CD8-positive, alpha-beta memory T cell (primary cell): ENCODE measurements at places on chromosomes 13 and 19.

DNA sequence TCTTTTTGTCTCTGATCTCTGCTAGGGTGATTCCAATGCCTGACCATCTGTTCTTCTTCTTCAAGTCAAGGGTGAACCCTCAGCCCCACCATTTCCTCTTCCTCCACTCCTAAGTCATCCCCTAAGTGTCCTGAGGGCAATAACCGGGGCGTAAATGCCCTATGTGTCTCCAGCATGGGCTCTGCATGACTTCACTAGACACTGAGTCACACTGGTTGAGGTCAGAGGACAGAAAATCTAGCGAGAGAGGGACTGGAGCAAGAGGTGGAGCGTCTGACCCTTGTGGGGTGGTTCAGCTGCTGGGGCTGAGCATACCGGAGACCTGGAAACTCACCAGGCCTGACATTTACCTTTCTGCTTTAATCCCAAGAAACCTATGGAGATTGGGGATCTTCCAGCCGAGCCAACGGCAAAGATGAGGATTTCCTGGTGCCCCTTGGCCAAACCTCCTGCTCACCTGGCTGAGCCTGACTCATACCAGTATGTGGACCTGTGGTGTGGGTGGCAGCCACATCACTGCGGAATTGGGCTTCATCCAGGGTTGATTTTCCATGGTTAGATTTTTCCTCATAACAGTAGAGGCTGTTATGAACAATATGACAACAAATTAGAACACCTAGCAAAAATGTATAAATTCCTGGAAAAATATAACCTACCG is 26.9 kb downstream of the SCGB2B2 start:
- no peak for DNase-seq

DNA sequence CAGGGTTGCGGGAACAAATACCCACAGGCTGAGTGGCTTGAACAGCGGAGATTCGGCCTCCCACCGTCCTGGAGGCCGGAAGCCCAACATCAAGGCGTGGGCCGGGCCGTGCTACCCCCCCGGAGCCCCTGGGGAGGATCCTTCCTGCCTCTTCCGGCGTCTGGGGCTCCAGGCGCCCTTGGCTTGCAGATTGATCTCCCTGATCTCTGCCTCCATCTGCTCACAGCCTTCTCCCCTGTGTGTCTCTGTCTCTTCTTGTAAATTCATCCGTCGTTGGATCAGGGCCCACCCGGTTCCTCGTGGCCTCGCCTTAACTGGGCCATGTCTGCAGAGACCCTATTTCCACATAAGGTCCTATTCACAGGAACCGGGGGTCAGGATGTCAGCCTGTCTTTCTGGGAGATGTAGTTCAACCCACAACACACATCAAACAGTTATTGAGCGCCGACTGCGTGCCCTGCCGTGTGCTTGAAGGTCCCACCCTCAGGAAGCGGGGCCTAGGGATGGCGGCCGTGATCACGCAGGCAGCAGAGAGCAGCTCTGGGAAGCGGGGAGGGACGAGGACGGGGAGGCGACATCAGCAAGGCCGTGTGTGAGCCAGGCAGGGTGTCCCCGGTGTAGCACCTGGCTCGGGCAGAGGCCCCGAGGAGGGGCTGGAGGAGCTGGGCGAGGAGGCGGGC is 21.3 kb downstream of the HCN2 start:
- DNase-seq = peak; percentile 75

DNA sequence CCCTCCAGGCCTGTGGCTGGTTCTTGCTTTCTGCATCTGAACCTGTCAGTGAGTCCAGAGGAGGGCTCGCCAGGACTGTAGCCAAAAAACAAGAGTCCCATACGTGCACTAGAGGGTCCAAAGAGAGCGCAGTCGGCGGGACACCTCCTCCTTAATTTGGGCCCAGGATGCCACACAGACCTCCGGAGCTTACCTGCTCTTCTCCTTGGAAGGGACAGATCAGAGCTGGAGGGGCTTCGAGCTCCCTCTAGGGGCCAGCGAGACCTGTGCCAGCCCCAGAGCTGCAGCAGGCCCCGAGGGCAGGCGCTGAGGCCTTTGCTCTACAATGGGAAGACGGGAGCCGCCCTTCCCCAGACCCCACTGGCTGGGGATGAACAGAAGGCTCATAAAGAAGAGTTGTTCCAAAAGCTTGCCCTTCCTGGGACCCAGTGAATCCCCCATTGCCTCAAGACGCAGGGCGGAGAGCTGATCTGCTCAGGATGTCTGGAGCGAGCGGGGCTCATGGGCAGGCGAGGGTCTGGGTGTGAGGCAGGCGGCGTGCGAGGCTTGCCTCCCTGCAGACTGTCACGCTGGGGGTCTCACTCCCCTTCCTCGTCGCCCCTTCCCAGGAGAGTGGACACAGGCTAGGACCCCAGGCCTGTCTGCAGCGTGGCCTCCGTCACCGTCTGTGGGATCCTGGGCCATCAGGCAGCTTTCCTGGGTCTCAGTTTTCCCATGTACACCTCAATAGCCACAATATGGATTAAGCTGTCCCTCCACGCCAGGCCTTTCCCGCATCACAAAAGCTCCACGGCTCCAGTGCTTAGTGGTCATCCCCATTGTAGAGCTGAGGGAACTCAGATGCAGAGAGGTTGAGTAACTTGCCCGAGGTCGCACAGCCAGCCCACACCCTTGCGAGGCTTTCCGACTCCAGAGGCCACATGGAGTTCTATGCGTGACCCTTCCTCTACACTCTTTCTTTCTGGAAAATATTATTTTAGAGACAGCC is 46.9 kb upstream of the VSTM2B start:
- no peak for DNase-seq

GRCh38 chr13:97743938-97744337 is 209.5 kb upstream of the IPO5 start:
- DNase-seq = no peak

DNA sequence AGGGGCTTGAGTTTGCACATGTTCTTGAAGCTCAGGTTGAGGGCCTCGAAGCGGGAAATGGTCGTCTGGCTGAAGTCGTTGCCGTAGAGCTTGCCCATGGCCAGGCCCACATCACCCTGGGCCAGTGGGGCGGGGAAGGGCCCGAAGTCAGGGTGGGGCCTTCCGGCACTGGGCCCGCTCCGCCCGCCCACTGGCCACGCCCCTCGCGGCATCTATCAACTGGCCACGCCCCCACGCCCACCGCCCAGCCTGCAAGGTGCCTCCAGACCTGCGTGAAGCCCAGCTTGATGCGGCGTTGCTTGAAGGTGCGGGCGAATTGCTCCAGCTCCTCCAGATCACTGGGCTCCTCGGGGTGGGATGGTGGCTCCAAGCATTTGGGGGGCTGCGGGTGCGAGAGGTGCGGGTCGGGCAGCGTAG is 19.9 kb downstream of the ZNF574 start:
- DNase-seq = no peak

DNA sequence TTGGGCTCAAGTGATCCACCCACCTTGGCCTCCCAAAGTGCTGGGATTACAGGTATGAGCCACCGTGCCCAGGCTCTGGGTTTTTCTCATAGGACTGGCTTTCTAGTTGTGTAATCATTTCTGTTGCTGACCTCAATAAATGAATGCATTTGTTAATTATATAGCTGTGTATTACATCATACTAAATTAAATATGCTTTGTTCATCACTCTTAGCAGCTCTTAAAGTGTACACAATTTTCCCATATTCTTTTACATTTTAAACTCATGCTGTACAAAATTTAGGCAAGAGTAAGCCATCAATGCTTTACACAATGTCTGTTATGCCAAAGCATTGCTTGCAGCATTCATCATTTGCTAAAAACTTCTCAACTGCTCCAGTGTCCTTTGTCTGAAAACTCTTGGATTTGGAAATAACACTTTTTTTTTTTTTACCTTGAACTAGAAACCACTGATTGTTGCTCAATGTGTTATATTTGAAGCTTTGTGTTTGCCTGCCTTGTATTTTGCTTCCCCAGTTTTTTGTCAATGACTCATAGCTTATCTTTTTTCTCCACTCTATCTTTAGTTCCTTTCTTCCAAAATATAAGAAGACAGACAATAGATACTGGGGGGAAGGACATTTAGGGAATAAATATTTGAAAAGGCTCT is 31.4 kb downstream of the CCDC122 start:
- DNase-seq = no peak

GRCh38 chr13:71722206-71722605 is 144.8 kb downstream of the DACH1 start:
- no peak for DNase-seq

DNA sequence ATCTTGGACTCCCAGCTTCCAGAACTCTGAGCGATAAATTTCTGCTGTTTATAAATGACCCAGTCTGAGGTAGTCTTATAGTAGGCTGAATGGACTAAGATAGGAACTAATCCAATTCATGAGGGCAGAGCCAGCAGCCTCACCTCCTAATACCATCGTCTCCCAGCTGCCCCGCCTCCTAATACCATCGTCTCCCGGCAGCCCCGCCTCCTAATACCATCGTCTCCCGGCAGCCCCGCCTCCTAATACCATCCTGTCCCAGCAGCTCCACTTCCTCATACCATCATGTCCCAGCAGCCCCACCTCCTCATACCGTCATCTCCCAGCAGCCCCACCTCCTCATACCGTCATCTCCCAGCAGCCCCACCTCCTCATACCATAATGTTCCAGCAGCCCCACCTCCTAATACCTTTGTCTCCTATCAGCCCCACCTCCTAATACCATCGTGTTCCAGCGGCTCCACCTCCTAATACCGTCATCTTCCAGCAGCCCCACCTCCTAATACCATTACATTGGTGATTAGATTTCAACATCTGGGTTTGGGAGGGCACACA is 2.4 kb upstream of the ARGLU1 start:
- peak; percentile 43 for DNase-seq

DNA sequence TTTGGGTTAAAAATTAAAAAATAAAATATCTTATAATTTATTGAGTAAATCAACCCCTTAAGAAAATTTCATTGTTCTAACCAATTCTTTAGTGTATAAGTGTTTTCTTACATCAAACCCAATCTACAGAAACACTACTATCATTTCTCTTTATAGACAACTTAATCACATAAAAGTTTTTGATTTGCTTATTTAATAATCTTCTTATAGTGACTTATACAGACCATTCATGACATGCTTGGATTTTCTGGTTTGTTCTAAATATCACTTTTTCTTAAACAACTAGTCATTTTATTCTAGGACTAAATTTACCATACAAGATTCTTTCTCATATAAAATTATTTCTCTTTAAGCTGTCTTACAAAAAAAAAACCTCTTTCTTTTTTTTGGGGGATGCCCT is 27.3 kb upstream of the ZSCAN5A start:
- DNase-seq = no peak

- DNase-seq = peak; percentile 22
These were observed 7.3 kb downstream of the IFNL3 start for GRCh38 chr19:39237200-39238184.

GRCh38 chr13:97125810-97126738 is 96.1 kb upstream of the MBNL2 start:
- DNase-seq = no peak

DNA sequence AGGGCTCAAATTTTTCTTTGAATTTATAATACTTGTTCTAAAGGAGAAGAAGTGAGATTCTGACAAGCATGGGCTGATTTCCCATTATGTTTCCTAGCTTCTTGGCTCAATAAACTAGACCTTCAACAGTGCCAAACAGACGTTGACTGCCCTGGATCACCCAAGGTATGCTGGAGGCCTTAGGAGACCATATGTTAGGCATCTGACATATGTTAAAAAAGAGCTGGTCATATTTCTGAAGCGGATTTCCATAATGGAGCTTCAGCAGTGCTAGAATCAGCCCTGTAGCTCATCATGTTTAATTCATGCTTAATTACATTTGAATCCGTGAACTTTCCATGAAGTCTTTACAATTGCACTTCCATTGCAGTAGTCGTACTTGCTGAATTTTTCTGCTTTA is 653.3 kb downstream of the DIAPH3 start:
- DNase-seq = no peak

- DNase-seq = no peak
These were observed 106.5 kb downstream of the TEX26 start for GRCh38 chr13:31038834-31039552.

- DNase-seq = no peak
These were observed 46.5 kb downstream of the LYL1 start for GRCh38 chr19:13056052-13056660.

DNA sequence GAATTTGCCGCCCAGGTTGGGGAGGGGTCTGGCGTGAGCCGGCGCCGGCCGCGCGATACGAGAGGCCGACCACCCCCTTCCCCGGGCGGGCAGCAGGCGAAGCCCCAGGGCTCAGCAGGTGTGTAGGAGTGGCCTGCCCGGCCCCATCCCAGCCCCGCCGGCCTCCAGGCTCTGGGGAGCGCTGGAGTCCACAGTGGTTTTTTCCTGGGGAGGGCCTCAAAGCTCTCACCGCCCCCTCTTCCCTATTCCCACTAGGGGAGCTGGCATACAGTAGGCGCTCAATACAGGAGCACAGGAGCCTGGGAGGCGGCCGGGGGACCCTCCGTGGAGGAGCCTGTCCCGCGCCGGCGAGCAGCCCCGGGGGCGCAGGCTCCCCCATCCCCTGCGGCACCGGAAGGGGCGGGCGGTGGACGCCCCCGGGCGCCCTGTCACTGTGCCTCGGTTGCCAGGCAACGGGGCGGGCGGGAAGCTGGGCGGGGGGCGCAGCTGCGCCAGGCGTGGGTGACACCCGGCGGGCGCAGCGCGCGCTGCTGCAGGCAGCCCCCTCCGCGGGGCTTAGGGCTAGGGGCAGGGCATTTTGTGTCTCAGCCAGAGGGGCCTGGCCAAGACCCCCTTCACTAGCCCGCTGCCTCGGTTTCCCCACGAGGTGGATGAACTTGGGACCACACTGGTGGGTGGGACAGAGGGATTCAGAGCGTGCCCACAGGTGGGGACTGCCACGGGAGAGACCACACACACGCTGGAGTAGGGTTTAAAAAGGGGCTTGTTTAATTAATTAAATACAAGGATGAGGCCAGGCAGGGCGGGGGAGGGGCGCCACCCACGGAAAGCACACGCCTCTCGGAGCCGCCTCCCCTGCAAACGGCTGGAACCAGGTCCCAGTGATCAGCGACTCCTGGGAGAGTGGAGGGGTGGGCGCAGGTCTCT is 3.6 kb upstream of the REXO1 start:
- DNase-seq = peak; percentile 32

GRCh38 chr19:39946532-39946931 is 12.1 kb upstream of the FCGBP start:
- no peak for DNase-seq

DNA sequence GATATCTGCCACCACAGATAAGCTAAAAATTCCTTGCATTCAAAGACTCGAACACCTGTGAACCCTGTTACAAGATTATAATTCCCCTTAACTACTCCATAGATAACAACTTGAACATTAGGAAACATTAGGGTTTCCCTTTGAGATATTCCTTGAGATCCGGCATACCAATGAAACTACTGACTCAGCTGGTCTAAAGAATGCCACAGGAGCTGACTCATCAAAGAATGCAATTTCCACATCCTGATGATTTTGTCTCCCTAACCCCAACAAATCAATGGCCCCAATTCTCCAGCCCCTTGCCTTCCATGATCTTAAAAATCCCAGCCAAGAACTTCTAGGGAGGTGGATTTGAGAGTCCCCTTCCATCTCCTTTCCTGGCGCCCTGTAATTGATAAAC is 35.6 kb upstream of the ZNF599 start:
- DNase-seq = no peak
